ENCODE measurements at places on chromosomes 1 and 21.

GRCh38 chr1:57799490-57800115, 375.7 kb upstream of the DAB1 start:
- DNase-seq: no peak

DNA sequence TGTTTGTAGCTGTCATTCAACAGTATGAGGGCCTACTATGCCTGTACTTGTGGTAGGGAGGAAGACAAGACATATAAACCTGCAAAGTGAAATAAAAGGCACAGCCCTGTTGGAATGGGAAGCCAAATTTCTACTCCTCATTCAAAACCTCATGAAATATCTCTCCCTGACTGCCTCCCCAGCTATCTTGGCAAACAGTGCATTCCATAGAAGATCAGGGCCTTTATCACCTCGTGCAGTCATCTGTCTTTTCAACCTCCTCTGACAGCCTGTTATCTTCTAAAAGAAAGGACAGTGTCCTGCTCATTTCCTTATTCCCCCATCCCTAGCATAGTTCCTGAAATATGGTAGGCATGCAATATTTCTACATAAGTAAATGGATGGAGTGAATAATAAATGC, 71.0 kb downstream of the SH3GLB1 start:
- no peak for DNase-seq

GRCh38 chr21:33021150-33021549, 4.6 kb upstream of the OLIG2 start:
- no peak for DNase-seq

DNA sequence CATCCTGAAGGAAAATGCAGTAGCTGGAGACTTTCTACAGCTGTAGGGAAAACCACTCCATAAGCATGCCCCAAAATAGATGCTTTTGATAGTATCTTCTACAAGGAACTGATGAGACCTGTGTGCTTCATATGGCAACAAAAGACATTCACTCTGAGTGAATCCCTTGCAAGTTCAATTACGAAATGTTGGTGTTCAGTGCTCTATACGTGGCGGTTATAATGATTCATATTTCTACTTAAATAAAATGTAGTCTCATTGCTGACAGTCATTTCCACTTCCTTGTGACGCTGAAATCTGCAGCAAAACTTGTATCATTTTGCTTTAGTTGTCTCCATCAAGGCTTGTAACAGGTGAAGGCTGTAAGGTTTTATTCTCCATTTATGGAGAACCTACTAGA, 20.6 kb downstream of the TOR1AIP2 start:
- DNase-seq: no peak

GRCh38 chr1:234975122-234975940, 153.3 kb downstream of the TOMM20 start:
- DNase-seq: peak; percentile 99

GRCh38 chr1:24704411-24705259, 40.6 kb upstream of the CLIC4 start:
- peak; percentile 73 for DNase-seq

DNA sequence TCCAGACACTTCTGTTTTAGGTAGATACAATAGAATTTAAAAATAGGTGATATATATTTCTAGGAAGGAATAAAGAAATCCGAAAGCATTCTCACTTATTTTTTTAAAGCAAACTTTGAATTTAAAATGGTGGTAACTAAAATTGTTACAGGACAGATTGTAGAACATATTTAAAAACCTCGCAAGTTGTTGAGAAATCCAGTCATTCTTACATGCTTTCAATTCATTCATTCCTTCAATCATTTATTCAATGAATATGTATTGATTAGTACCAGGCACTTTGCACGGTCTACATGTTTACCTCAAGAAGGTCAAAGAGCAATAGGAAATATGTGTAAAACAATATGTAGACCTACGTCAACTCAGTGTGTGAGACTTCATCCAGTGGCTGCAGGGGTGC, 189.9 kb upstream of the SNX7 start:
- no peak for DNase-seq

GRCh38 chr1:77623066-77623465, 59.4 kb downstream of the ZZZ3 start:
- DNase-seq: no peak

GRCh38 chr1:7493711-7494454, 277.2 kb upstream of the VAMP3 start:
- DNase-seq: no peak

DNA sequence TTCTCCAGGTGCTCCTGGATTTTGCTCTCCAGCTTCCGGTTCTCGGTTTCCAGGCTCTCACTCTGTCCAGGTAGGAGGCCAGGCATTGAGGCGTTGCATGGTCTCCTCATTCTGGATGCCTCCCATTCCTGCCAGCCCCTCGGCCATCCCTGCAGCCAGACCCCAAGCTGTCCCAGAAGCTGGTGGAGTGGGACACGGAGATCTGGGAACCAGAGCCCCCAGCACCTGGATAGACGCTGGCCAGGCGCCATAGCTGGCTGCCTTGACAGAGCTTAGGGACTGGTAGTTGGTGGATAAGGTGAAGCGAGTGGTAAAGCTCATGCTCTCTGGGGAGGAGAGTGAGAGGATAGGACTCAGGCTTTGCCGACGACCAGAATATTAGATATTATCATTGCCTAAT, 29.6 kb downstream of the RAP1A start:
- no peak for DNase-seq

- peak; percentile 41 for DNase-seq
These were observed 35.6 kb downstream of the LYST start for GRCh38 chr1:235831148-235831547.

GRCh38 chr1:199784138-199784895, 243.2 kb upstream of the NR5A2 start:
- DNase-seq: peak; percentile 30

- DNase-seq: no peak
These were observed 50.8 kb upstream of the PODN start for GRCh38 chr1:53011175-53011574.

DNA sequence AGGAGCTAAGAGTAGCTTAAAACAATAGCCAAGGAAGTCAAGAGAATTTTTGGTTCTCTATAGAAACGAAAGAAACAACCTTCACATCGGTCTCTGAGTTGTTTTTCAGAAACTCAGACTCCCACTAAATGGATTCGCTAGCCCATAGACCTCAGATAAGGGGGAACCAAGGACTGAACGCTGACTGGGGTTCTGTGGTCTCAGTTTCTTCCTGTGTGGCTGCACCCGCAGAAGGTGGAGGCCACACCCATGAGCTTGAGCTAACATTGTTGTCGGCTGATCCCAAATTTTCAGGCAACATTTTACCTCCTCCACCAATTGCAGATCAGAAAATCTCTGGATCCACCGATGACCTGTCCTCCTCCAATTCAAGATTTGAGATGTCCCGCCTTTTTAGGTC, 456.1 kb downstream of the AJAP1 start:
- DNase-seq: no peak

DNA sequence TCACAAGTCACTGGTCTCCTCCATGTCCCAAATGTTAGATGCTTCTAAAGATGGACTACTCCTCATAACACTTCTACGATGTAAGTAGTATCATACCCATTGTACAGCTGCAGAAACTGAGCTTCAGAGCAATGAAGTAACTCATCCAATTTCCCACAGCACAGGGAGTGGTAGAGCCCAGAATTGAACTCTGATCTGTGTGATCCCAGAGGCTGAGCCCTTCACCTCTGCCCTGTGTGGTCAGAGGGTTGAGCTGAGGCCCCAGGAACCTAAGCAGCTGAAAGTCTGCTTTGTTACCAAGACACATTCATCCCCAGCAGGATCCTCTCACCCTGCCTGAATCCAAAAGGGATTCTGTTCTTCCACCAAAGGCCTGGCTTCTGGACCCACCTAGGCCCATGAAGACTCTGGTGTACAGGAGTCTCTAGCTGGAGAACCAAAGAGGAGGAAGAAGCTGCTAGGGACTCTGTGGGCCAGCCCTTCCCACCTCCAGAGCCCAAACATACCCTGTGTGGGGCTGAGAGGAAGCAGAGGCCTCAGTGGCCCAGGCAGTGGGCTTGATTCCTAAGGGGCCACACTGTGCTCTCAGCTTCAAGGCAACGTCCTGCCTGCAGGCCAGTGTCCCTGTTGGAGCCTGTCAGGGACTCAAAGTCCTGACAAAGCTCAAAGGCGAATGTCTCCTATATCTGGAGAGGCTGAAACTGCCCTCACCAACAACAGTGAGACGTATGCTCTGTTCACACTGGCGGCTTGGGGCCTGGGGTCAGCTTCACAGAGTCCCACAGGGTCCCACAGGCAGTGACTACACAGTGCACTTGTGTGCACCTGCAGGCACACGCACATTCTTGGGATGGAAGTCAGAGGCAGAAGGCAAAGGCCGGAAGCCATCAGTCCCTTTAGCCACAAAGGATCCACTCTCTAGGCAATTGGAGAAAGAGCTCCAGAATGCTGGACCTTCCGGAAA, 40.4 kb upstream of the SLC30A1 start:
- DNase-seq: no peak

DNA sequence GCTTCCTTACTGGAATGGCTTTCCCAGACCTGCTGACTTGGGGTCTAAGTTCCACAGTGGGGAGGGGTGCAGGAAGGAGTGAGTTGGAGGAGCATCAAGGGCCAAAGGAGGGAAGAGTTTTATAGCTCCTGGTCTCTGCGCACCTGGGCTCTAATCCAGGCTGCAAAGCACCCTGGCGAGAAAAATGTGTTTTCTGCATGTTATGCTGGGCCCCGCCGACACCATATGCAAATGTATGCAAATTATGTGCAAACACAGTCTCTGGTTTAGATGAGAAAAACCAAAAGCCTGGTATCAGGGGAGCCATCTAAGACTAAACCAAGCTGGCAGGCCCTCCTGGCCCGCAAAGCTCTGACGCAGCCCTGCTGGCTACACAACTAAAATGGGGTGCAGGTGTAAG, 95.0 kb downstream of the VWA5B1 start:
- no peak for DNase-seq

GRCh38 chr21:36052860-36053714, 7.2 kb downstream of the SETD4 start:
- DNase-seq: no peak

DNA sequence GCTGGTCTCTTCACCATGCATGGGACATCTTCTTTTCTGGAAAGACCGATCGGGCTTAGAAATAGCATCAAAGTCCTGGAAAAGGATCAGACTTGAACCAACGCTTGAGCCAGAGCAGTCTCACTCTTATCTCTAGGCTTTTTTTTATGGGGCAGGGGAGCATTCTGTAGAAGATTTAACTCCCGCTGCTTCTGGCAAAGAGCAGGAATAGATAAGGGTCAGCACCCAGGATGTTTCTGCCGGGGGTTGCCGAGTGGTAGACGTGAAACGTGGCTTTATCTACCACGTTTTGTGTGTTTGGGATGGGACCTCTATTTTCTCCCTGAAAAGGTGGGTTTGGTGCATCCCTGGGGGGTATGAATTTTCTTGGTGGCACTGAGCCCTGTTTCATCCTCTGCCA, 18.8 kb downstream of the SPSB1 start:
- DNase-seq: no peak

DNA sequence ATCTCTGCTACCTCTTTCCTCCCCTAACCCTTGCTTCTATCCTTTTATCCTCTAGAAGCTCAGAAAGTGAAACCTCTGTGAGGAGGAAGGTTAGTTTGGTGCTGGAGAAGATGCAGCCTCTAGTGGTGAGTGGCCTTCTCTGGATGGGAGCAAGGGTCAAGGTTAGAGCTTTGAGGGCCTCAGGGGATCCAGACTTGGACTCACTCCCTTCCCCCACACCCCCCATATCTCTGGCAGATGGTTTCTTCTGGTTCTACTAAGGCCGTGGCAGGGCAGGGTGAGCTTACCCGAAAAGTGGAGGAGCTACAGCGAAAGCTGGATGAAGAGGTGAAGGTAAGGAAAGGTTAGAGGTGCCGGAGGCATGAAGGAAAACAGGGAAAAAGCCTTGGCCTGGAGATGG, 9.2 kb downstream of the CGN start:
- DNase-seq: no peak

- DNase-seq: no peak
These were observed 47.0 kb upstream of the KCNK1 start for GRCh38 chr1:233566886-233567285.

GRCh38 chr21:38300141-38300578, 43.4 kb downstream of the KCNJ15 start:
- DNase-seq: no peak

DNA sequence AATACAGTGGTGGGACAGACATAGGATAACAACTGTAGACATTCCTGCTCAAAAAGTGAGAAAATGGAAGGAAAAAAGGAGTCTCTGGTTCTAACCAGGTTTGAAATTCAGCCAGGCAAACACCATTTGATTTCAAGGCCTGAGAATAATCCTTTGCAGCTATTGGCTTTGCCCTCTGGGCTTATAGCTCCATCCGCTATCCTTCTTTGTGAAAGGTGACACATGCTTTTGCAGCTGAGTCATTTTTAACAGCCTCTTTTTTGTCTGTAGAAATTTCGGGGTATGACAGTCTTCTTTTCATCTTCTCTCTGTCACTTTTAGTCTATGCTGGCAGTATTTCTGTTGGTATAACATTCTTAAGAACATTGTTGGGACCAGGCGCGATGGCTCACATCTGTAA, 16.2 kb downstream of the SDHC start:
- no peak for DNase-seq

- DNase-seq: no peak
These were observed 35.7 kb downstream of the C1orf216 start for GRCh38 chr1:35683012-35683411.

- no peak for DNase-seq
These were observed 154.7 kb upstream of the KCNK2 start for GRCh38 chr1:214927796-214928195.

DNA sequence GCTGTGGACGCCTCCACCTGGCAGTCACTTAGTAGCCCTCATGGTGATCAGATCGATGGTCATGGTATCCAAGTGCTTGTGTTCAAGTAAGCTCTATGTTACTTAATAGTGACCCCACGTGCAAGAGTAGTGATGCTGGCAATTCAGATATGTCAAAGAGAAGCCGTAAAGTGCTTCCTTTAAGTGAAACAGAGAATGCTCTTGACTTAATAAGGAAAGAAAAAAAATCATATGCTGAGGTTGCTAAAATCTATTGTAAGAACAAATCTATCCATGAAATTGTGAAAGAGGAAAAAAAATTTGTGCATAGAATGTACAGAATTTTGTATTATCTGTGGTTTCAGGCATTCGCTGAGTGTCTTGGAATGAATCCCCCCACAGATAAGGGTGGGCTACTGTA, 113.9 kb downstream of the PEX14 start:
- no peak for DNase-seq

GRCh38 chr1:158830904-158831507, at the start of gene MNDA:
TSS of gene MNDA (plus strand) at chr1:158831351. CDS start at chr1:158842154, 10,803 bp downstream.
- DNase-seq: no peak

GRCh38 chr1:100411019-100411418, 58.7 kb downstream of the CDC14A start:
- no peak for DNase-seq

GRCh38 chr1:66266756-66267155, 267.2 kb upstream of the SGIP1 start:
- no peak for DNase-seq
